ENCODE measurements at places on chromosomes 5 and 9.

- no peak for DNase-seq
Observed at GRCh38 chr5:6197427-6197826, 180.9 kb downstream of the MED10 start.

- no peak for DNase-seq
Observed at GRCh38 chr5:431001-431710, 11.8 kb upstream of the EXOC3 start.

GRCh38 chr5:159424123-159424522 lies 93.8 kb upstream of the IL12B start:
- no peak for DNase-seq

GRCh38 chr9:116550696-116551436 lies 136.2 kb upstream of the TRIM32 start:
- DNase-seq, result no peak

DNA sequence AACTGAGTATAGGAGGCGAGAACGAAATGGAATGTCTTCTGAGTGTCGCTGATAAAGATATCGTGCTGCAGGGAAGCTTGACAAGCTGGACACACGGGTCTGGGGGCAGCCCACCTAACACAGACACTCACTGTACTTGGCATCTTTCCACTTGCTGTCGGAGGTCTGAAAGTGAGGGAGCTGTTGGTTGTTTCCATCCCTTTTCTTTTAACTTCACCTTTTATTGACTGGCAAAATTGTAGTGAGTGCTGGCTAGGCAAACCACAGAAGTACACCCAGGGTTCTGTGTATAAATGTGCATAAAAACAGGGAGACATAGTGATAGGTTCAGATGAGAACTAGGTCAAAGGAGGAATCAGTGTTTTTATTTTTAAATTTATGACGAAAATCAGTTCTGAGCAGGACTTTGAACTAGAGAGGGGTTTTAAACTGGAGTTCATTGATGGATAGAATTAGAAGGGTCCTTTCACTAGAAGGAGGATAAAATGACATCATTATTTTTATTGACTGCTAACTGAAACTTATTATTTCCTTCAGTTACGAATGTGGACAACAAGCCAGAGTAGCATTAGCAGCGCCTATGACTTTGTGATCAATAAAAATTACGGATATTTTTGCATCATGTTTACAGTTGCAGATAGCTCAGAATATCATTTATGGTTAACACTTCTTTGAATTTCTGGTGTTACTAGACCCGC lies 817 bp downstream of the GAPVD1 start:
- DNase-seq, result no peak

- DNase-seq, result no peak
Observed at GRCh38 chr5:8829323-8830029, 716.4 kb downstream of the SEMA5A start.

DNA sequence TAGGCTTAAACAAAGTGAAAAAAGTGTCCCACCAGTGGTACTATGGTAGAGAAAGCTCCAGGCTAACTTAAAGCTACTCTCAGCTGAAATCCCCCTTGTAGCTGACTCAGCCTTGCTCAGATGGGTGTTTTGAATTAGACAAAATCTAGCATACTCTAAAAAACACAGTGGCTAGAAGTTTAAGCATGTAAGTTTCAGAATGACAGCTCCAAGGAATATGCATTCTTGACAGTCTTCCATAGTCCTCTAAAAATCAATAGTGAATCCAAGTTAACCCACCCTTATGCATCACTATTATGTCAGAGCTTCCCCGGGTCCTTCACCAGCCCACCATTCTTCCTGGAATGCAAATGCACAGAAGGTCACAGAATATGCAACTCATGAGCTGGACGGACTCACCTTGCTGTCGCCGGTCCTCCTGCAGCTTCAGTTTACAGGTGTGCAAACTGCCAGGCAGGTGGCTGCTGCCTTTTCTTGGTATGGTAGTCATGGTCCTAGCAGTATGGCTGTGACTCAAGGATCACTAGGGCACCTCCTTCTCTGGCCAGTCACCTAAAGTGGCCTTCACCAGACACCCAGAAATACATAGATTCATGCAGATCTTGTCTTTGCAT lies 668 bp downstream of the RANBP3L start:
- DNase-seq, result no peak

- DNase-seq, result no peak
Observed at GRCh38 chr5:129080766-129081165, 13.8 kb upstream of the ISOC1 start.

DNA sequence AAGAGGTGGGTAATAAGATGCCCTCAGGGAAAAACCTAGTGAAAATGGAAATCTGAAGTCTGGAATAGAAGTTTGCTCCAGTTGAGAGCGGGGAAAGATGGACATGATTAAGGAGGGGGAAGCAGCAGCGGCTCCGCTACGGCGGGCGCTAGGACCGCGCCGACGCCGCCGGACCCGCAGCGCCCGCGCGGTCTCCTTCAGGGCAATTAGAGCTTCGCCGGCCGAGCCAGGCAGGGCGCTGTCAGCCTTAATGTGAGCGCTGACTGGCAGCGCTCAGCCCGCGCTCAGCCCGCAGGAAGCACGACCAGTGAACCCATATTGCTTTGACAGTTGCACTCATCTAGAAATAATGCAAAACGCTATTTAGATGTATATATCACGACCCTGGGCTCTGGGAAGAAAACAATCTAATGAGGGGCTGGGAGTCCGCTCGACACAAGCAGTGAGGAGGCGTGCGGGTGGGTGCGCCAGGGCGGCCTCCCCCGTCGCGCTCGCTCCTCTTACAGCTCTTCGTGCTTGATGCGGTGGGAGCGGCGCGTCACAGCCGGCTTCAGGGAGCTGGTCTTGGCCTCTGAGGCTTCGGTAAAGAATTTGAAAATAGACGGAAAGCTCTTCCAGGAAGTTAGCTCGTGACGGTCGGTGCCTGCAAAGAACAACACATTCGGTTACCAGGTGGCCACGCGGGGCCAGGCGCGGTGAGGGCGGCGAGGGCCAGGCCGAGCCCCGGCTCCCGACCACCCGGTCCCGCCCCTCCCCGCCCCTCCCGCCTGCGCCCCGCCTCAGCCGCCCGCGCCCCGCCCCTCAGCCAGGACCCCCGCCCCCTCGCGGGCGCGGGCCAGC lies 37.7 kb downstream of the NR2F1 start:
- DNase-seq, result peak; percentile 21

DNA sequence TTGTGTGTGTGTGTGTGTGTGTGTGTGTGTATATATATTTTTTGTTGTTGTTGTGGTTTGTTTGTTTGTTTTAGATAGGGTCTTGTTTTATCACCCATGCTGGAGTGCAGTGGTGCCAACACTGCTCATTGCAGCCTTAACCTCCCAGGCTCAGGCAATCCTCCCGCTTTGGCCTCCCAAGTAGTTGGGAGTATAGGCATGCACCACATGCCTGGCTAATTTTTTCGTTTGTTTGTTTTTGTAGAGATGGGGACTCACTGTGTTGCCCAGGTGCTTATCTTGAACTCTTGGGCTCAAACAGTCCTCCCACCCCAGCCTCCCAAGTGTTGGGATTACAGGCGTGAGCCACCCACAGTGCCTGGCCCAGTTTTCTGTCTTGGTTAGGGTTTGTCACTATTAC lies 77.3 kb downstream of the GAPVD1 start:
- DNase-seq, result no peak

- DNase-seq, result no peak
Observed at GRCh38 chr5:98474782-98475181, 298.7 kb upstream of the RGMB start.

- no peak for DNase-seq
Observed at GRCh38 chr5:73307645-73308355, 134.8 kb downstream of the TMEM174 start.
